ENCODE measurements at places on chromosomes 1 and 21.
A peak's percentile ranks its signal among the peaks of the same experiment; 100 is the strongest.

DNA sequence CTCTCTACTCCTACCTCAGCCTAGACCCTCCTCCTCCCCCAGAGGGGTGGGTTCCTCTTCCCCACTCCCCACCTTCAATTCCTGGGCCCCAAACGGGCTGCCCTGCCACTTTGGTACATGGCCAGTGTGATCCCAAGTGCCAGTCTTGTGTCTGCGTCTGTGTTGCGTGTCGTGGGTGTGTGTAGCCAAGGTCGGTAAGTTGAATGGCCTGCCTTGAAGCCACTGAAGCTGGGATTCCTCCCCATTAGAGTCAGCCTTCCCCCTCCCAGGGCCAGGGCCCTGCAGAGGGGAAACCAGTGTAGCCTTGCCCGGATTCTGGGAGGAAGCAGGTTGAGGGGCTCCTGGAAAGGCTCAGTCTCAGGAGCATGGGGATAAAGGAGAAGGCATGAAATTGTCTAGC lies 21.6 kb upstream of the VPS13D start:
- no peak for DNase-seq

GRCh38 chr1:3453891-3454810 lies at the start of gene ARHGEF16:
Gene ARHGEF16, plus strand, starts transcription at chr1:3454665. Its CDS starts 8,420 bp downstream, at chr1:3463085.
- DNase-seq, result peak; percentile 92

- no peak for DNase-seq
Observed at GRCh38 chr1:17276568-17276967, 27.7 kb downstream of the PADI3 start.

DNA sequence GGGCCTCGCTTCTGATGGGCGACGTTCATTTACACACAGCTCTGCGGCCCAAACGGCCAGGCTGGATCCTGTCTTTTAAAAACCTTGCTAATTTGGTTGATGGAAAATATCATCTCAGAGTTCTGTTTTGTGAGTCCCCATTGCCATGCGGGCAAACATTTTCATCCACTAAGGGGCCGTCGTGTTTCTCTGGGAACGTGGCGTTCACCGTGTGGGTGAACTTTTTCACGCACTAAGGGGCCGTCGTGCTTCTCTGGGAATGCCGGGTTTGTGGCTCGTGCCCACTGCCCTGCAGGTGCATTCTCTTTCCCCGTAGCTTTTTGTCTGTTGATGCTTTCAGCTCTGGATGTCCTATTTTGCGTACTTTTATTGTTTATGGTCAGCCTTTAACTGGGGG lies 6.8 kb downstream of the COL18A1 start:
- peak; percentile 7 for DNase-seq

- DNase-seq, result no peak
Observed at GRCh38 chr1:164723296-164723798, 164.4 kb downstream of the PBX1 start.

GRCh38 chr1:204549313-204549712 lies 33.1 kb downstream of the MDM4 start:
- DNase-seq, result no peak

GRCh38 chr1:11781297-11781696 lies 19.3 kb downstream of the C1orf167 start:
- DNase-seq, result no peak

DNA sequence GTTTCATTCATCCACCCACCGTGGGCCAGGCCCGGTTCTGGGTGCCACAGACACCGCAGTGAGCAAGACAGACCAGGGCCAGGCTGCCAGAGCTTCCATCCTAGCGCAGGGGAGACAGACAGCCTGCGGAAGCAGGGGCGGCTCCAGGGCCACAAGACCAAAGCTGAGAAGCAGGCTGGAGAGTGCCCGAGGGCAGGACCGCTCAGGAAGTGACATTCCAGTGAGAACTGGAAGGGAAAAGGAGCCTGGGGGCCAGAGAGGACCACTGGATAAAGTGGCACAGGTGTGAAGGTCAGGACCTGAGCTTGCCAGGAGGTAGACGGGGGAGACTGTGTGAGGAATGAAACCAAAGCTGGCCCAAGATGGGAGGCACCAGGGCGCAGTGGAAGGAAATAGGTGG lies 59.5 kb upstream of the EFHD2 start:
- DNase-seq, result peak; percentile 88

DNA sequence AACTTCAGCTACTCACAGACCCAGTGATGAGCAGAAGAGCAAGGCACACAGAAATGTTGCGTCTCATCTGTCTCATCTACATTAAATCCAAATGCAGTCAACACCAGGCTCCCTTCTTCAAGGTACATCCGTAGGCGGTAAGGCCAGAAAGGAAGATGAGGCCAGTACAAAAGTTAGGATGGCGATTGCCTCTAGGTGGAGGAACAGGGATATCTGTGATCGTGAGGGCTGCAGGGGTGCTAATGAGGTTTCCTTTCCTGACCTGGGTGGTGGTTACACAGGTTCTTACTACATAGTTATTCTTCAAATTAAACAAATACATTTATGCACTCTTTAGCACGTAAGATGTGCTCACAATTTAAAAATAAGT lies 1.4 kb upstream of the MYBPH start:
- no peak for DNase-seq

GRCh38 chr1:37482796-37483744 lies 8.7 kb downstream of the ZC3H12A start:
- DNase-seq, result no peak

GRCh38 chr1:15885701-15886610 lies 38.4 kb downstream of the SPEN start:
- DNase-seq, result peak; percentile 97

DNA sequence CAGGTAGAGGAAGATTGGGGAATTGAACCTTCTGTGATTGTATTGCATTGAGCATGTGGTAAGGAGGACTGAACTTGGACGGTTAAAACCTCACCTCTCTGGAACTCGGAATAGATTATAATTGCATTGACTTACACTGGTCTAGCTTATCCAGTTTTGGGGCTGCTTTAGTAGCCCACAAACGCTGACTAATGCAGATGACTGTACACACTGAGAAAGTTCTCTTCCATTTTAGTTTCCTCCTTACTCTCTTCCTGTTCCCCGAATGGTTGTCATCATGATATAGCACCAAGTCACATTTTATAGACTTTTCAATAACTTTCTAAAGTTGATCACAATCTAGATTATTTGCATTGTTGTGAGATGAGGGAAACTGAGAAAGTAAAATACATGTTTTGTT lies 78.2 kb downstream of the NFIA start:
- no peak for DNase-seq

DNA sequence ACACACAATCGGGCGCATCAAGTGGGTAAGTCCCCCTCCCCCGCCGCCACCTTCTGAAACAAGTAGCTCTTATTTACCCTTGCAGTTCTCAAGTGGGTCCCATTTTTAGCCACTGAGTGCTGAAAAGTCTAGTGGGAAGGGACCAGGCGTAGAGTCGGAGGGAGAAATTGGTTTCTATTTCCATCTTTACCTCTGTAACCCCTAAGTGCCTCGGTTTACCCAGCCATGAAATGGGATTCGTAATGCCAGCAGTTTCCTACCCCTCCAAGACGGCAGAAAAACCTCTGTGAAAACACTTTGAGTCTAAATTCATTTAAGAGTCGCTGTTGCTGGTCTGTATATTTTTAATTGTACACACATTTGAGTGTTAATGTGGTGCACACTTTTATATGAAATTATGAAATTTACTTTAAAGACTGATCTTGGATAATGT lies 928 bp downstream of the TLCD4 start:
- no peak for DNase-seq

Data from ELF-1 (cell line).